Daoy (cell line): ENCODE measurements at places on chromosomes 11 and 22. TPM values are rescaled to one million over a fixed set of nuclear protein-coding genes. Genes with fewer than 3 reads are reported as not detected.

OR51B2 gene
- not detected in 2 replicates for total RNA-seq

TMEM121B gene
- total RNA-seq = 0.11 and 0.21 TPM in 2 replicates

APOA5 gene
- not detected in 2 replicates for total RNA-seq

SLC6A5 gene
- total RNA-seq = not detected in 2 replicates

LRRC55 gene
- total RNA-seq = under 0.01 and 0.03 TPM in 2 replicates

C11orf91 gene
- total RNA-seq = not detected in 2 replicates

IGLL5 gene
- not detected in 2 replicates for total RNA-seq

HEPHL1 gene
- total RNA-seq = not detected in 2 replicates

OR8B8 gene
- total RNA-seq = not detected in 2 replicates

ADM gene
- 16.3 and 26.2 TPM in 2 replicates for total RNA-seq

RTN4RL2 gene
- total RNA-seq = 0.23 TPM in 1 of 2 replicates, not detected in the other

C11orf42 gene
- not detected in 2 replicates for total RNA-seq

MISFA gene
- 0.63 and 6.4 TPM in 2 replicates for total RNA-seq

MRGPRF gene
- not detected in 2 replicates for total RNA-seq

OR5T1 gene
- not detected in 2 replicates for total RNA-seq

MED15 gene
- 23.4 and 24.5 TPM in 2 replicates for total RNA-seq

SLC22A24 gene
- total RNA-seq = not detected in 2 replicates

FOLH1 gene
- total RNA-seq = 0.09 TPM in 1 of 2 replicates, not detected in the other

EFCAB6 gene
- 2.6 and 3.1 TPM in 2 replicates for total RNA-seq

GNG3 gene
- total RNA-seq = not detected in 2 replicates

RAG2 gene
- total RNA-seq = not detected in 2 replicates

DUSP8 gene
- 0.69 and 1.2 TPM in 2 replicates for total RNA-seq

ELFN2 gene
- 2.0 and 2.3 TPM in 2 replicates for total RNA-seq

RNH1 gene
- 165 and 188 TPM in 2 replicates for total RNA-seq

ESAM gene
- total RNA-seq = 0.15 and 0.34 TPM in 2 replicates

DRD2 gene
- 0.23 TPM in 1 of 2 replicates, not detected in the other for total RNA-seq

MS4A4A gene
- not detected in 2 replicates for total RNA-seq

RTN3 gene
- 39.0 and 56.5 TPM in 2 replicates for total RNA-seq

YIF1A gene
- 135 and 143 TPM in 2 replicates for total RNA-seq

RFPL1 gene
- total RNA-seq = not detected in 2 replicates

LINC01488 gene
- total RNA-seq = not detected in 2 replicates

MUC5AC gene
- not detected in 2 replicates for total RNA-seq

VPS37C gene
- 7.8 and 11.5 TPM in 2 replicates for total RNA-seq

USH1C gene
- not detected in 2 replicates for total RNA-seq

MS4A8 gene
- not detected in 2 replicates for total RNA-seq

OR5M11 gene
- total RNA-seq = not detected in 2 replicates

DTX4 gene
- not detected in 2 replicates for total RNA-seq

KRTAP5-9 gene
- total RNA-seq = not detected in 2 replicates

CLMP gene
- 20.8 and 29.1 TPM in 2 replicates for total RNA-seq

ASRGL1 gene
- total RNA-seq = 37.0 and 68.0 TPM in 2 replicates

MPEG1 gene
- not detected in 2 replicates for total RNA-seq

JHY gene
- total RNA-seq = 2.2 and 2.3 TPM in 2 replicates

ABCC8 gene
- not detected in 2 replicates for total RNA-seq

ACRV1 gene
- 1.4 TPM in 1 of 2 replicates, not detected in the other for total RNA-seq

OR51E2 gene
- total RNA-seq = 0.06 TPM in 1 of 2 replicates, not detected in the other

PANX2 gene
- 0.48 and 1.5 TPM in 2 replicates for total RNA-seq

PRRG4 gene
- total RNA-seq = 0.54 and 1.7 TPM in 2 replicates

CASP12 gene
- not detected in 2 replicates for total RNA-seq

GUCY1A2 gene
- 0.71 and 1.1 TPM in 2 replicates for total RNA-seq

ELMOD1 gene
- total RNA-seq = 1.0 and 2.6 TPM in 2 replicates

PGA3 gene
- not detected in 2 replicates for total RNA-seq

FBXO7 gene
- total RNA-seq = 83.6 and 97.4 TPM in 2 replicates

HTR3B gene
- not detected in 2 replicates for total RNA-seq

SPINDOC gene
- total RNA-seq = 34.6 and 41.0 TPM in 2 replicates

ALX4 gene
- total RNA-seq = 0.39 and 1.5 TPM in 2 replicates
